ENCODE measurements at places on chromosomes 1 and 21.

DNA sequence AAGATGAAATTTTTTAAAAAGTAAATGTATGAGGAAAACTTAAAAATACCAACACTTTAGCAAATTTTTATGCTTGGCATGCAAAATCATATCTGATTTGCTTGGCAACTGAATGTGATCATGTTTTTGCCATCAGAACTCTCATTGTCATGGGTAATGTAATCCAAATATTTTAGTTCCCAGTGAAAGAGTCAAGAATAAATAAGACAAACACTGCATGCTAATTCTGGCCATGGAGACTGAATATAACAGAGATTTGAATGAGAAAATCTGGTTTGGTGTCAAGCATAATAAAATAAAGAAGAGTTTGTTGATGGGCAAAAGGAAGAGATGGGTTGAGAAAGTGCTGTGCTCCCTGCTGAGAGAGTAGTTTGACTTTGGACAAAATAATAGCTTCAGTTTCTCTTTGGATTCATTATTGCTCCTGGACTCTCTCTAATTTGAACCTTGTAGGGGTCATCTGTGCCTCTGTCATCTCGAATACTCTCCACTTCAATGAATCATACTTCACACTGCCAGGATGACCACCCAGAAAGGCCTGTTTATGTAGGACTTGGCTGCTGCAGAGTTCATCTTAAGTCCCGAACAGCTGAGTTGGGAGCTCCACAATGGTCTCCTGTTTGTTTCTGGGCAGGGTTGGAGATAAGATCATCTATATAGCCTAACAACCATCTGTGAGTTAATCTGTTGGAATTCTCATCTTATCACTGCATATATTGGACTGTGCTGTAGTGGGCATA is 34.4 kb downstream of the ADAMTS1 start:
- no peak for DNase-seq

DNA sequence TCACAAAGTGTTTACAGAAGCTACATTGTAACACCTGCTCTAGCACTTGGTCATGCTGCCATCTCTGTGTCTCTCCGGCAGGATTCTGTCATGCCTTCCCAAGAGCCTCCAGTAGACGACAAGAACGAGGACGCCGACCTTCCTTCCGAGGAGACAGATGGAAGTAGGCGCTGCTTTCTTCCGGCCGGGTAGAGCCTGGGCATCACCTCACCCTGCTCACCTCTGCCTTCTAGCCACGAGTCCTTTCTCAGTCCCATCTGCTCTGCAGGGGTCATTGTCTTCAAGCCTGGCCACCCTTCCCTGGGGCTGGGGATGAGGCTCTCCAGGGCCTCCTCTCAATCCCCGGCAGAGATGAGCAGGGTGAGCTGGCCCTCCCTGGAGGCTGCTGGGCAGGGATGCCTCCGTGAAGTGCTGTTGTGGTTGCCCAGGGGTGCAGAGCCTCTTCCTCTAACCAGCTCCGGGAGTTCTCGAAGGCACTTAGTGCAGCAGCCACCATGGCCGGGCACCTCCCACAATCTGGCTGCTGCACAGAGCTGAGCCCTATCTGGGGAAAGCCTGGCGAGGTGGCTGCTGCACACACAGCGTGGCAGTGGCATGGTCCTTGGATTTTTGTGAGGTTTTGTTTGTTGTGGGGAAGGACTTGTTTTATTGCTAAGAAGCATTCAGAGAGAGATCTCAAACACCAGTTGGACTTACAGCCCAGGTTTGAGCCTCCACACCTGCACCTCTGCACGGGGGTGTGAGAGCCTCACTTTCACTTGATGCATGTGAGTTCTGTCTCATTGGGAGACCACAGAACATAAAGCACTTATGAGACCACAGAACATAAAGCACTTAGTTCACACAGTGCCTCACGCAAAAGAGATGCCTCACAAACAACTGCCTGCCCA is 48.4 kb downstream of the FAAP20 start:
- DNase-seq, result no peak

GRCh38 chr21:36784947-36785346 is 86.0 kb downstream of the SIM2 start:
- DNase-seq, result no peak

DNA sequence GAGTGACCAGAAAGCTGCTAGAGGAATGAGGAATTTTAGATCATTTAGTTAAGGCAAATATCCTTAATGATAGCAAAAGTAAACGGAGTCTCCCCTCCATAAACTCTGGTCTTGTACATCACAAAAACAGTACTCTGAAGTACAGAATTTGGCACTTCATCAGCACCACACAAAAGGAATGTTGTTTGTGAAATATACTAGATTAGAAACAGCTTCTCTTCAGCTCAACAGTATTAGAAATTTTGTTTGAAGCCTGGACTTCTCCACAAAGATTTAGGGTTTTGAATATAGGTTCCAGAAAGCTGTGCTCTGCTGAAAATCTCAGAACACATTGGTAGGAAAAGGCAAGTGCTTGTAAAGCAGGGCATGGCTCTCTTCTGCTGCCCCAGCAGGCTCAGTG is 135.1 kb upstream of the PTGFR start:
- no peak for DNase-seq

- no peak for DNase-seq
Observed at GRCh38 chr1:240174734-240175133, 83.1 kb downstream of the FMN2 start.

DNA sequence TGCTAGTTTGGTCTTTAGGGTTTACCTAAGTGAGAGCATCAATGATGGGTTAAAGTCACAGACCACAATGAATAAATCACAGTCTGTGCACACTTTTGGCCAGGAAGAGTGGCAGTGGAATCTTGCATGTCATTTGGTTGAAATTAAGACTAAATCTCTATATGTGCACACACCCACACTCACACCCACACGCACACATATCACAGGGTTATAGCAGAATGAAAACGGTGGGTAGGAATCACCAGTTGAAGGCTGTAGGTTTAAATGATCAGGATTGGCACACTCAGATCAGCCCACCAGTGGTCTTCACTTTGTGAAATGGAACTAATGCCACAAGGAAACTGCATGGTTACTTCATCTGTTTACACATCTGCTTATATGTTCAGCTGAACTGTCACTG is 97.6 kb upstream of the ADAR start:
- DNase-seq, result no peak

DNA sequence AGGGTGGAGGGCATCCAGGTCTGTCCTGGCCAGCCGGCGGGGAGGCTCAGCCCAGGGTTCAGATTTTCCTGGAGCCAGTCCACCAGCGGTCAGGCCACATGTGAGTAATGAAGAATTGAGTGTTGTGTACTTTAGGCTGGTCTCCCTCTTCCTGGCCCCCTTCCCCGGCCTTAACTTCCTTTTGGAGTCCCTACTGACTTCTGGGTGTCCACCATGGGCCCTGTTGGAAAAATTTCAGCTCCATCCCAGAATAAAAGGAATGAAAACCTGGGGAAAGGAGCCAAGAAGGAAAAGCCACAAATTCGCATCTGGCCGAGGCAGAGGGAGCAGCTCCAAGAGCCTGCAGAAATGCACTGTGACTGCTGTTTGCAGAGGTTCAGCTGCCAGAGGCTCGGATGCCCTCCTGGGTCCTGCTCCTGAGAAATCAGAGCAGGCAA is 35.5 kb upstream of the HHAT start:
- DNase-seq, result no peak

DNA sequence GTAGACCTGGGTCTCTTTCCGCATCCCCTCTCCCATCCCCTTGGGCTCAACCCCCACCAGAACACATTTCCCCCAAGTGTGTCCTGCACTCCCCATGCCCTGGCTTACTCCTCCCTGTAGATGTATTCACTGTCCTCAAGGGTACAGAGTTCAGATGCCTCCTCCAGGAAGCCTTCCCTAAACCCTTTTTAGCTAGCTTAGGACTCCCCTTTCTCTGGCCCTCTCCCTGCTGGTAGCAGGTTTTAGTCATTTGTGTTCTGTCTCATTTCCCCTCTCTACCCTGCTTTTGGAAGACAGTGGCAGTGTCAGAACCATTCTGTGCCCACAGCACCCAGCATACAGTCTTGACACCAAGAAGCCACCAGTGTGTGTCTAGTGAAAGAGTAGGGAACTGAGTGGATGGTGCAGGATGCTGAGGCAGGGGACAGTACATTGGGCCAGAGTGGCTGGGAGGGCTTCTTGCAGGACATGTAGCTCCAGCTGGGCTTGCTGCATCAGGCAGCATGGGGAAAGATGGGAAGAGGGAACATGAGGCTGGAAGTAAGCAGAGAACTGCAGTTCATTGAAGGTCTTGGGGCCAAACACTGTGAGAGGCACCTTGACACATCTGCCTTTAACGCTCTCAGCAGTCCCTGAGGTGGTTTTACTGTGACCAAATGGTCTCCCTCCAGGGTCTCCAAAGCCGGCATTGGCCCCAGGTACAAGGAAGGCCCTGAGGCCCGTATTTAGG is 2.5 kb downstream of the FOXO6 start:
- DNase-seq, result no peak

GRCh38 chr1:68725001-68725752 is 228.3 kb upstream of the DEPDC1 start:
- DNase-seq, result no peak

DNA sequence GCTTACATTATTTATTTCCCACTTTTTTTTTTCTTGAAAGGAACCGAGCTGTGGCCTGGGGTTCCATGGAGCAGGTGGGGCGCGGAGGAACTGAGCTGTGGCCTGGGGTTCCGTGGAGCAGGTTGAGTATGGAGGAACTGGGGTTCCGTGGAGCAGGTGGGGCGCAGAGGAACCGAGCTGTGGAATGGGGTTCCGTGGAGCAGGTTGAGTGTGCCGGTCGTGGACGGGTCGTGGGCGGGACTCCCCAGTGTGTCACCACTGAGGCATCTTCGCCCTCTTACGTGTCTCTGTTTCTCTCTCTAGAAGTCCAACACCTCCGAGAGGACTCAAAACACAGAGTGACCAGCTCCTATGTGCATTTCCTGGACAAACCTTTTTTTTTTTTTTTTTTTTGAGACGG is 1.2 kb upstream of the SCNN1D start:
- DNase-seq, result no peak

- no peak for DNase-seq
Observed at GRCh38 chr1:168273575-168273974, 7.1 kb upstream of the TBX19 start.

- DNase-seq, result no peak
Observed at GRCh38 chr1:186063091-186063657, 311.9 kb downstream of the TPR start.

GRCh38 chr1:87754139-87754538 is 425.5 kb downstream of the LMO4 start:
- no peak for DNase-seq

- DNase-seq, result no peak
Observed at GRCh38 chr1:3529099-3529729, 74.7 kb downstream of the ARHGEF16 start.

DNA sequence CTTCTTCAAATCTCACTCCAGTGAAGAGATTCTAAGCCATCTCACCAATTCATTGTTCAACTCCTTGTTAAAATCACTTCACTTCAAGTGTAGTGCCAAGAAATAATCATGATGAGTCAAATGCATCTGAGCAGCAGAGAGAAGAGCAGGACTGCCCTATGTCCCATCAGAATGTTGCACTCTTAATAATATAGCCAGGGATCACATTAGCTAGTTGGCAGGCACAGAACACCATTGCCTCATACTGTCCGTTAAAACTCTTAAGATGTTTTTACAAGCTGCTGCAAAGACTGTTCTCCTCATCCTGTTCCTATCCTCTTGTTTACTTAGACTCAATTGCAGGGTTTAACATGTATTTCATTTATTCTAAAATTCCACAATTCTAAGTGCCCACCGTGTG is 432.9 kb downstream of the PLPP3 start:
- DNase-seq, result no peak

DNA sequence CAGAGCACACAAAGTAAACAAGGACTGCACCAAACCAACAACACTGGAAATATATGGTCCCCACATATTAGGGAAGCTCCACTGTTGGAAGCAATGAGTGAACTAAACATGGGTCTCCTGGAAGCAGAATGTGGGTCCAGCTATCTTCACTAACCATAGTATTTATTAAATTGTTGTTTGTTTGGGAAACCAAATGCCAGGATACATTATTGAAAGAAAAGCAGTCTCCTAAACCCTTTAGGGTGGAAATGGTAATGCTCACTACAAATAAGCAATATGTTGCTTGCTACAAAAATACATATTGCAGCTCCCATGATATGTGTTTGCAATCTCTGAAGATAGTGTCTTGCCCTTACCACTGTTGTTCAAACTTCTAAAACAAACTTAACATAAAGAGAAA is 2.2 kb downstream of the NEGR1 start:
- DNase-seq, result no peak

GRCh38 chr1:22508329-22508728 is 55.0 kb upstream of the EPHA8 start:
- no peak for DNase-seq

DNA sequence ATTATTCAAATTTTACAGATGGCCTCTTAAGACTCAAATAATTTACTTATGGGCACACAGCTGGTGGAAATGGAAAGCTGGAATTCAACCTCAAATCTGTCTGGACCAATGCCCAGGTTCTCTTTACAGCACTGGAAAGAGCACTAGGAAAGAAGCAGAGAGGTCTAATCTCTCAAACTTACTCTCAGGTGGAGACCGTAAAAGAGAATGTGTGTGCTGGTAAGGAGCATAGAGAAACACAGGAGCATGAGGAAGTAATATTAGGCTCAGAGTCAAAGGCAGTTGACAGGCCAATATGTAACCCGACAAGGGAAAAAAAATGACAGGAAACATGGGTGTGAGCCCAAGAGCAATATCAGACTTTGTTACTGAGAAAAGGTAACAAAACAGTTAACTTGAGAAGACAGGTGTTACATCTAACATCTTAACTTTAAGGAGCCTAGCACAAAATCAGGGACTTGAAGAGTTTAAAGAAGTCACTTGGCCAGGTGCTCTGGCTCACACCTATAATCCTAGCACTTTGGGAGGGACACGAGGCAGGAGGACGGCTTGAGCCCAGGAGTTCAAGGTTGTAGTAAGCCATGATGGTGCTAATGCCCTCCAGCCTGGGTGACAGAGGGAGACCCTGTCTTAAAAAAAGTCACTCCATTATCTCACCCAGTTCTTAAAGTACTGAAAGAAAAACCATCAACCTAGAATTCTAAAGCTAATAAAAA is 20.7 kb downstream of the PPP1R15B start:
- DNase-seq, result no peak

- DNase-seq, result no peak
Observed at GRCh38 chr1:203048555-203049051, 22.3 kb downstream of the PPFIA4 start.

- DNase-seq, result no peak
Observed at GRCh38 chr1:1954831-1955441, 35.9 kb upstream of the TMEM52 start.

DNA sequence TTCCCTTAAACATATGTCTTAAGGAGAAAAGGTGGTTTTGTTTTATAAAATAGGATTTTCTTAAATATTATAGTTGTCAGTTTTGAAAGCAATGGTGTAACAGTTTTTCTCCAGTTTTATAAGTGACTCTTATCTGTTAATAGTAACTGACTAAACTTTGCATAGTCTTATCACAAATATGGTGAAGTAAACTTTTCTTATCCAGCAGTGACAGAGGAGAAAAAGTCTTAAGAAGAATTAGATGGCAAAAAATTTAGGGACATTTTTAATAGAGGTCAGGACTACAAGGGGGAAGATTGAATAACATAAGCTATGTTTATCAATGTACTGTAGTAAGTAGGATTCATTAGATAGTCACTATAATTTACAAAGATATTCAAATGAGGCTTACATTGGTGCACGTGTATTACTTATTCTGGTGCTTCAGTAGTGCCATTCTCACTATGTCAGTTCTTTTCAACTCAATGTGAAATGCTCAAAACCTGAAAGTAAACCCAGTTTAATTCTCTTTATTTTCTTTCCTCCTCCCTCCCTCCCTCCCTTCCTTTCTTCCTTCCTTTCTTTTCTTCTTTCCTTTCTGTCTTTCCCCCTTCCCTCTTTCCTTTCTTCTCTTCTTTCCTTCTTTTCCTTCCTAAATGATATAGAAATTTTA is 26.1 kb downstream of the F3 start:
- DNase-seq, result no peak
